ENCODE measurements at places on chromosomes 1 and 21.

GRCh38 chr1:8284127-8284526 is 33.8 kb upstream of the SLC45A1 start:
- no peak for DNase-seq

DNA sequence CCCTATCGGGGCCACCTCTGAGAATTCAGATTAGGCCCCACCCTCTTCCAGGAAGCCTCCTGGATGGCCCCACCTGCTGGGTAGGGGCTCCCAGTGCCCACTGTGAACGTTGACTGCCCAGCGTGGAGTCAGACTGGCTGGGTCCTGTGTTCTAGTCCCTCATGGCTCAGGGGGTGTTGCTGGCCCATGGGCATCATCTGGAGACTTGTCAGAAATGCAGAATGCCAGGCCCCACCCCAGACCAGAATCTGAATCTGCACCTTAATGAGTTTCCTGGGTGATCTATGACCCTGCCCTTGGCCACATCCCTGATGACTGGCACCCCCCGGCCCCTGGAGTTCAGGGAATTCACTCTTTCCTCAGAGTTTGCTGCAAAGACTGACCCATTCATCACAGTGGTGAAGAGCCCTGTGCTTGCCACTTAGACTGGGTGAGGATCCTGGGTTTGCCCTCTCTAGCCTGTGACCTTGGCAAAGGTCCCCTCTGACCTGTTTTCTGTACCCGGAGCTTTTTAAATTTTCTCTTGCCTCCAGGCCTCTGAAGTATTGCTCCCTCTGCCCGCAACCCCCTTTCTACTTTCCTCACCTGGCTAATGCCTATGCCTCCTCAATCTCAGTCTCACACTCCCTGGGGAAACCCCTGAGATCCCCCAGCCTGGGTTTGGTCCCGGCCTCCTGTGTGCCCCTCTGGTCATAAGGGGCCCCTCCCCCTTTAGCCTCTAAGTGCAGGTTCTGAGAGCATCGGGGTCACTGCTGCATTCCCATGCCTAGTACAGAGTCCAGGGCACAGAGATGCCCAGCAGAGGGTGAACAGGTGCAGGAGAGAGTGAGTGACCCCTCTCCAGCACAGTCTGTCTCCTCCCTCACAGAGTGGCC is 184.2 kb downstream of the MATN1 start:
- no peak for DNase-seq

- no peak for DNase-seq
These were observed 123.7 kb downstream of the S1PR1 start for GRCh38 chr1:101360506-101360905.

- DNase-seq = no peak
These were observed 28.0 kb downstream of the NOL9 start for GRCh38 chr1:6526316-6526715.

- DNase-seq = no peak
These were observed 54.9 kb upstream of the LAMC2 start for GRCh38 chr1:183131166-183131565.

DNA sequence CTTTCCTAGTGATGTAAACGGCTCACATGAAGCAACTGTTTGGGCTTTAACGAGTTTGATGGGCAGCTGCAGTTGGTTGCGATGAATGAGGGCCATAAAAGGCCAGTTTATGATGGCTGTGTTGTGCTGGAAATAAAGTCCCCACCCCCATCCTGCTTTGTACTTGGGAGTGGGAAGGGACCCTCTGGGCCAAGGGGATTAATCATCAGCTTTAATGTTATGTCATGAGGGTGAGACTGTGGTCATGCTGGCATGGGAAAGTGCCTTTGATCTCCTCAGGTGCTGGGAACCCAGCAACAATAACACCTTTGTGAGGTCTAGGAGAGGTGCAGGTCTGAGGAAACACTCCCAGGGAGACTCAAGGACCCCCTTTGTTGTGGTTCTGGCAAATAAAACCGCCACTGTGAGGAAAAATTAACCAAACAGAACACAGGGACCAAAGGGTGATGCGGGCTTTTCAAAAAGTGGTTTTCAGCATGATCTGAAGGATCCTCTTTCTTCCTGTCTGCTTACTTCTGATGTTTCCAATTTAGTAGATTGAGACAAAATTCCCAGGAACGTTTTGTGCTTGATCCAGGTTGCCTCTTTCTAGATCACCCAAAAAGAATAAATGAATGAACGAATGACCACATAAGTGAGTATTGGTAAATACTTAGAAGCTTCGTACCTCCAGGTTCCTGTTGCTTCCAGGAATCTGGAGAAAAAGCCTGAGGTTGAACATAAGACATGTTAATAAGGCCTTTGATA is 257.8 kb upstream of the HOOK1 start:
- DNase-seq = no peak

DNA sequence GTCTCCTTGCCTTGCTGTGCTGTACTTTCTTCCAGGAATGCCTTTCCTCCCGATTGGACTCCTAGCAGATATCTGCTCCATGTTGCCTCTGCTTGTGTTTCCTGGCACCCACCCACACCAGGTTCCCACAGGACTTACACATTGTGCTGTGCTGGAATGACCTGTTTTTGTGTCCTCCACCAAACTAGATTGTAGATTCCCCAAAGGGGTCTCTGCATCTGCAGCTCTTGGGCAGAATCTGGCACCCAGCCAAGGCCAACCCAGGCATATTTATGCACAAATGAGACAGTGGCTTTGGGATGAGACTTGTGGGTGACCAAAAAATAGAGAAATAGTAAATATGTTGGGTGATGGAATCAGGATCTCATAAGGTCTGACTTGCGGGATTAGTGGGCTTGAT is 278.2 kb downstream of the RRAGC start:
- DNase-seq = no peak

DNA sequence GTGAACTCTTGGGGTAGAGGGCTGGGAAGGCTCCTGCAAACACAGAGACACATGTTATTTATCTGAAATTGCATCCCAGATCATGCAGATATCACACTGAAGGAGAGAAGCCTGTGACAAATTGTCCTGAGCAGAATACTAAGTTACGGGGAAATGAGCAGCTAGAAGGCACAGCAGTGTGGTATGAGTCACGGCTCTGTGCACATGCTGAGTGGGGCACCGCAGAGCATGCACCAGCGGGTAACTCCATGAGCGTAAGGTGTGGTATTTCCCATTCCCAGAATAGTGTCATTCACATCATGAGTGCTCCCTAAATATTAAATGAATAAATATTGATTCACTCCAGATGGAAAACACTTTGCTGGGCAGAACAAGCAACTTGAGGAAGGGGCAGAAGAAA is 21.3 kb upstream of the FCRL2 start:
- DNase-seq = no peak

- DNase-seq = no peak
These were observed 14.6 kb upstream of the AHDC1 start for GRCh38 chr1:27618341-27619082.

GRCh38 chr21:36641886-36642285 is 57.0 kb upstream of the SIM2 start:
- no peak for DNase-seq

DNA sequence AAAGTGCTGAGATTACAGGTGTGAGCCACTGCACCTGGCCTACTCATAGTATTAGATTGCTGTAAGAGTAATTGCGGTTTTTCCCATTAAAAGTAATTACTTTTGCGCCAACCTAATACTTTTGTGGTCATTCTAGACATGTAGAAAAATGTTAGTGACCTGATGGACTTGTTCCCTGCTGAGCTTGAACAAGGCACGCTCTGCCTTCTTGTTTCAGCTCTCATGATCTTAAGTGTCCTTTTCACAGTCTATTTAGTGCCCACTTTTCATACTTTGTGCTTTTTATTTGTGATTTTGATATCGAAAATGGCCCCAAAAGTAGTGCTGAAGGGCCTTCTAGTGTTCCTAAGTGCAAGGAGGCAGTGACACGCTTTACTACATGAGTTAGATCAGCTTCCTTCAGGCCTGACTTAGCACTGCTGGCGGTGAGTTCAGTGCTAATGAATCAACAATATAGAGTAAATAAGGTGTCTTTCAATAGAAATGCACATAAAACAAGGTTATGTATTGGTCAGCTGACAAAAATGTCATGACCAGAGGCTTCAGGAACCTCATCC is 5.6 kb upstream of the RD3 start:
- DNase-seq = no peak

- no peak for DNase-seq
These were observed 285.4 kb upstream of the USP25 start for GRCh38 chr21:15444118-15444960.

- no peak for DNase-seq
These were observed 30.6 kb upstream of the MCOLN3 start for GRCh38 chr1:85078903-85079302.

- DNase-seq = no peak
These were observed 286.7 kb downstream of the SRGAP2C start for GRCh38 chr1:121471523-121471922.

DNA sequence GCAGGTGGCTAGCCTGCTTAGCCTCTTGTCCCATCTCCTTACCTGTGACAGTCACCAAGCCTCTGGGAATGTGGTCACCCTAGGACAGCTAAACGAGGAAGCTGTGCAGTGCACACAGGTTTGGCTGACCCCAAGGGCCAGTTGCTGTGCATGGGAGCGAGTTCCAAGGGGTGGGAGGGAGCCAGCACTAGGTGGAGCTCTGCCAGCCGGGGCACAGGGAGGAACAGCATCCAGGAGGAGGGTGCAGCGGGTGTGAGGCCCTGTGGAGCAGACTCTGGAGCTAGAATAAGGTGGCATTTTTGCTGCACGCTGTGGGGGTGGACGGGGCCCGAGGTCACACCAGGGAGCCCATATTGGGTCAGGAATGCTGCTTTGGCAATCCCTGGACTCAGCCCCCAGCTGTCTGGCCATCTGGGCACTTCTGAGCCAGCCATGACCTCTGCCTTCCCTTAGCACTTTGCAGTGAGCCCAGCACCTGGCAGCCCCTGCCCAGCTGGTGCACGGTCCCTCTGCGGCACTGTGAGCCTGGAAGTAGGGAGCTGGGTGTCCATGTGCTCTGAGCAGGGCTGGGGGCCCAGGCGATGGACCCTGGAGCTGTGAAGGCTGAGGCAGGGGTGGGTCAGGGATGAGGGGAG is 8.7 kb downstream of the PDXK start:
- peak; percentile 80 for DNase-seq

DNA sequence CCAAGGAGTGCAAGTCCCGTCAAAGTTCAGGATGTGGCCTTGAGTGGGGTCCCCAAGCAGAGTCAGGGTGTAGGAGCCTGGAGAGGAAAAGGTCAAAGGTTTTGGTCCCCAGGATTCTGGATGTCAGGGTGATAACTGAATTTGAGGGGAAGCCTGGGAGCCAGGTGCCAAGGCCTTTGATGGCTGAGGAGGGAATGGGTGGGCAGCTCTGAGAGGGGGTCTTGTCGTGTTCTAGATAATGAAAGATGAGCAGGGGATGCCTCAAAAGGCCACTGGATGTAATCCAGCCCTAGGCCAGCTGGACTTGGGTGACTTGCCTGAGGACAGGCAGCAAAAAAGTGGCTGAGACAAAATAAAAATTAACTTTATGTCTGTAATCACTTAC is 27.5 kb upstream of the KCNA2 start:
- no peak for DNase-seq
